Ascending aorta (tissue), 2 donors: ENCODE measurements at places on chromosomes 2 and 18.
A peak's percentile ranks its signal among the peaks of the same experiment; 100 is the strongest.

DNA sequence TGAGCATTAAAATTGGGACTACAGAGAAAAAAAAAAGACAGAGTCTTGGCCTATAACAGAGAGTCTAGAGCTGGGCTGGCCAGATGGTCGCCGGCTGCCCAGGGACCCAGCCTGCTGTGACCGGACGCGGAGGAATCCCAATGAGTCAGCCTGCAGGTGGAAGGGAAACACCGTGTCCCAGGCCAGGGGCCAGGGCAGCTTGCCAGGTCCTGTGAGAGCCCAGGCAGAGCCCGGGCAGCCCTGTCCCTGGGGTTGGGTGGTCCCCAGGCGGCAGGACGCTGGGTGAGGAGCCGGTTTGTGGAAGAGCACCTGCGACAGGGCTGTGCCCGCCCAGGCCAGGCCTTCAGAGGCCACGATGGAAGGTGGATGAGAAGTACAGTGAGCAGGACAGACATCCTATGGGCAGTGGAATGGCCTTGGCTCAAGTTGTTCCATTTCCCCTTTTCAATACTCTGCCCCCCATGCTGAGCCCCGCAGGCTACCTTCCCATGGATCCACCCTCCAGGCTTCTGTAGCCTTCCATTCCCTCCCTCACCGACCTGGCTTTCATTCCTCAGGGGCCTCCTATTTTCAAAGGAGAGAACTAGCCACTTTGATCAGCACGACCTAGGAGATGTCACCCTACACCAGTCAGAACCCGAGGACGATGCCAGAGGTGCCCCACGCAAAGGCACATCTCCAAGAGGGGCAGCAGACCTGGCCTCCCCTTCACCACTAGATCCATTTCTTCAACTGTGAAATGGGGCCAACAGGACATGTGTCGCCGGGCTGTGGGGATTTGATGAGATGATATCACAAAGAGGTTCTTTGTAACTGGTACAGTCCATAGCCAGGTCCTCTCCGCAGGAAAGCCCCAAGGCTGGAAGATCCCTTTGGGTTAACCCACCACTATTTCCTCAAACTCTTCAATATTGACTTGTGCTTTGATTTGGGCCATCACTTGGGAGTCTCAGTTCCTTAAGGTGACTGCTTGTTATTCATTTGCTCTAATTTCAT is 87.5 kb downstream of the POLR1A start:
- peak; percentile 76 for DNase-seq

GRCh38 chr18:4107049-4107467 is 348.0 kb downstream of the DLGAP1 start:
- no peak for DNase-seq

- no peak for DNase-seq
These were observed 2.6 kb downstream of the NAPG start for GRCh38 chr18:10528439-10528838.

- no peak for DNase-seq
These were observed 652 bp downstream of the SH3YL1 start for GRCh38 chr2:263022-263738.

DNA sequence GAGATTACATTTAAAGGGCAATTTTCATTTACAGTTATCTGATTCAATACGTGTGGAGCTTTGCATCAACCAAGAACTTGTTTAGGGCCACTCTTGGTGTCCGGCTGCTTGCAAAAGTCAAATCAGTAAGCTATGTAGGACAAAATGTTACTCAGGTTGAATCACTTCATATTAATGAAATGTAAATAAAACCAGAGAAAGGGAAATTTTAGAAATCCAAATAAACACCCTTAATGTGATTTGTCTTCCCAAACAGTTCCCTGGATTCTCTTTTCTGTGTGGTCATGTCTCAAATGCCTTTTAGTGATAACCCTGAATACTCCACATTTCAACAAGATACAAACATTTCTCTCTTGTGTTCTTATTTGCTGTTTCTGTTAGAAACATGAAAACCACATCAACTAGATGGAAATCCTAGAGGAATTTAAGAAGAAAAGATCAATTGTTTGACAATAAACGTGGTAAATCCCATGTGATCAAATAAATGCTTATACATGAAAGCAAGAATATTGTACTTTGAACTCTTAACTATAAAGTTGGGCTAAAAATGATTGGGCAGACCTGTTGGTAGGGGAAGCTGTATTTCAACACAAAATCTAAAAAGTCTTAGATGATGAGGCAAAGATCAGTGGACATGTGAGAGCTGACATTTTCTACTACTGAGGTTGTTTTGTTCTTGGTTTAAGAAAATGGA is 101.3 kb downstream of the CDC42EP3 start:
- no peak for DNase-seq

GRCh38 chr2:41779888-41780287 is 267.9 kb upstream of the PKDCC start:
- DNase-seq, result no peak
